ENCODE measurements at places on chromosomes 5 and 9. TPM values are rescaled to one million over a fixed set of nuclear protein-coding genes. Genes with fewer than 3 reads are reported as not detected.

The PCDHB15 gene
- 0.09 TPM for total RNA-seq

The SPATA31E1 gene
- total RNA-seq: not detected

The AQP3 gene
- 22.7 TPM for total RNA-seq

The C1QTNF3 gene
- total RNA-seq: 0.09 TPM

The IRX1 gene
- total RNA-seq: not detected

The ARSB gene
- 9.3 TPM for total RNA-seq

The HMCN2 gene
- not detected for total RNA-seq

The SUSD3 gene
- total RNA-seq: 1.0 TPM
